ENCODE measurements at places on chromosomes 7 and 10.

GRCh38 chr10:52071814-52072213 lies 242.3 kb upstream of the DKK1 start:
- DNase-seq = no peak

- DNase-seq = no peak
Measured at GRCh38 chr7:672891-673290, 53.6 kb upstream of the DNAAF5 start.

- no peak for DNase-seq
Measured at GRCh38 chr10:101065481-101066145, 3.8 kb downstream of the KAZALD1 start.

GRCh38 chr10:9898633-9899395 lies 1118.9 kb upstream of the CELF2 start:
- DNase-seq = no peak

GRCh38 chr10:102799691-102800471 lies 37.3 kb downstream of the CYP17A1 start:
- DNase-seq = no peak

DNA sequence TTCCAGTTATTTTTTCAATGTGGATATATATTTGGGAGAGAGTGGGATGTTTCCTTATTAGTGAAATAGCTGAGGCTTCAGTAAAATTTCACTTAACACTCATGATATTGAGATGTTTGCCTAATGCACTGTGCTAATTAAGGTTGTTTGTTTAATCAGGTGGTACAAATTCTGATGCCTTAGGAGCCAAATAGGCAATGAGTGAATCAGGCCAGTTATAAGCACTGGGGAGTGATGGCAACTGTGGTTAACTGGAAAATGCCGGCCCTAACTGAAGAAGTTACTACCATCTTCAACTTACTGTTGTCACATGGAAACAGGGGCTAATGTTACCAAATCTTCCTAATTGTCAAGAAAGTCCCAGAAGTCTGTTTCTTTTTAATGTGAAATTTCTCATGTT lies 32.0 kb downstream of the VCL start:
- DNase-seq = no peak

DNA sequence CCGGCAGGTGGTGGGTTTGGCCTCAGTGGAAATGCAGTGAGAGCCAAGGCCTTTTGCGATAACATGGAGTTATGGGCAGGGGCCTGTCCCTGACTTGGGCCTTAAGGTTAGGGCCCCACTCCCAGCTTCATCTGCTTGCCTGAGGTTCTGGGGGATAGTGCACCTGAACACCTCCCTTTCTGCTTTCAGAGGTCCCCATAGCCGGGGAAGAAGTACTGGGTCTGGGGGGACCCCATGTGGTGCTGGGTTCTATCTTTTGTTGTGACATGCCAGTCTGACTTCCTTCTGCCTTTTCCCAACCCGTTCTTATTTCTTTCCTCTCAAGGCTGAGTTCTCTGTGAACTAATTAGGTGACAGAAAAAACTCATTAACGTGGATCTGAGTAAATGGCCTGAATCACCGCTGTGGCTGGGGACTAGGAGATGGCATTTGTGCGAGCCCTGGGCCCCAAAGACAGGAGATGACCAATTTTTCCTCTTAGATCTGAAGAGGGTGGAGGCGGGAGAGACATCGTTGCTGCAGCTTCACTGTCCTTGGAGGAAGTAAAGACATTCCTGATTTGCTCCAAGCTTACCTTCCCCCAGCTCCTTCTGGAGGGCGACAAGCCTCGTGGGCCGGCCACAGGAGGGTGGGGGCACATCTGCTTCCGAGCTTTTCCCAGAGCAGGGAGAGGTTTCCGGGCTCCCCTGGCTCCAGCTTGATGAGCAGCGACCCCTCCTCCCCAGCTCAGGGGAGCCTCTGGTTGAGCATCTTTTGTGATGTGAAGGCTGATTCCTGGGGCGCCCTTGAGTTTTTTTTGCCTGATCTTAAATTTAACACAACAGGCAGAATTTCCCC lies 2.0 kb downstream of the AGAP3 start:
- DNase-seq = no peak

DNA sequence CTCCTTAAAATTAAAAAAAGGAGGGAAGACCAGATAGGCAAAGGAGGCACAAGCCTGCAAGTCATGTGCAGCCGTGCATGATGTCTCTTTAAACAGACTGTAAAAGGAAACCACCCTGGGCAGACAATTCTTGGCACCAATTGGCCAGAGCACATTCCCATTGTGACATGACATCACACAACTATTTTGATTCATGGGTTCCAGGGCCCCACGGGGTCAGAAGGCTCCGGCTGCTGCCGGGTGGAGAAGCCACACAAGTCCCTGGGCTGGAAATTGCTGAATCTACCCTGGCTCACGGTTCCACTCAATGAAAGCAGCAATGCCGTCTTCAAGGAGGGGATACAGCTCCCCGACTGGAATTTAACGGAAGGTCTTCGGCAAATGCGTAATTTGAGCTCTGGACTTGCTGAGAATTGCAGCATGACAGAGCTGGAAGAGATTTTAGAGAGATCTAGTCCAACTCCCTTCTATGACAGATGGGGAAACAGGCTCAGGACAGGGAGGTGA lies 140.5 kb downstream of the PRKAG2 start:
- DNase-seq = no peak

DNA sequence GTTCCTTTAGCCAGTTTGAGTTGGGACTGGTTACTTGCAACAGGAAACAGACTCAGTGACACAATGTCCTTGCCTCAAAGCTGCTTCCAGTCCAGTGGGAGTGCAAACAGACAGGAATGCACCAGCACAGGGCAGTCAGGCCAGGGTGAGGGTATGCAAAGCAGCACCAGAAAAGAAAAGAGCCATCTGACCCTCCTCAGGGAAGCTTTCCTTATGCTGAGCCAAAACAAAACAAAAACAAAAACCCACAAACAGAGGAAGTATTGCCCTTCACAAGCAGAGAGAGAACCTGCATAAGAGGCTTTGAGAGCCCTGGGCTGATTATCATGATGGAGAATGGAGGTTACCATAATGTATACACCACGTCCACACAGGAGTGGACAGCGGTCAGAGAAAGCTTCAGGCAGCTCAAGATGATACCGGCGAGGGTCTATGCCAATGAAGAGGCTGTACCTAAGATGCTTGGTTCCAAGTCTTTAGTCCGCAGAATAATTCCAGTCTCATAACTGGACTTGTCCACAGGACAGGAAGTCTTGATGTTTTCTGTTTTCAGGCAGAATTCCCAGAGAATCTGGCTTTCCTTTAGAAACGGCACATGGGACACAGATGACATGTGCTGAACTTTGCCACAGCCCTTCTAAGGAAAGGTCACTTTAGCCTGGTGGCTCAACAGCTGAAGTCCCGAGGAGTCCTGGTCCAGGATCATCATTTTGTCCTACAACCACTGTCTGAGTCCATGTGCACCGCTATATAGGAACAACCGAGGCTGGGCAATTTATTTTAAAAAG lies 263.3 kb downstream of the TNS3 start:
- no peak for DNase-seq

DNA sequence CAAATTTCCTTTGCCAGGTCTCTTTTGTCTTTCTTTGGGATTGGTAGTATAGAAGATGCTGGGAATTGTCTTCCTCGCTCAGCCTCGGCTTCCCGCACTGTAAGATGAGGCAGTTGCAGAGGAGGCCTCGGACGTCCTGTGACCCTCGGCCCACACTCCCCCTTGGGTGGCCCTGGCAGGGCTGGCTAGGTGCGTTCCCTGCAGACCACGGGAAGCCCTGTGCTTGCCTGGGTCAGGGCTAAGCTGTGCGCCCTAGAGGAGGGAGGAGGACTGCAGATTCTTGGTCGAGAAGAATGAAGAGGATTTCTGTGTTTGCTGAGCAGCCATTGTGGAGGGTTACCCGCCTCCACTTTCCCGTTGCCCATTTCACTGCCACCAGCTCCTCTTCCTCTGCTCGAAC lies 42.8 kb downstream of the WIPI2 start:
- no peak for DNase-seq

DNA sequence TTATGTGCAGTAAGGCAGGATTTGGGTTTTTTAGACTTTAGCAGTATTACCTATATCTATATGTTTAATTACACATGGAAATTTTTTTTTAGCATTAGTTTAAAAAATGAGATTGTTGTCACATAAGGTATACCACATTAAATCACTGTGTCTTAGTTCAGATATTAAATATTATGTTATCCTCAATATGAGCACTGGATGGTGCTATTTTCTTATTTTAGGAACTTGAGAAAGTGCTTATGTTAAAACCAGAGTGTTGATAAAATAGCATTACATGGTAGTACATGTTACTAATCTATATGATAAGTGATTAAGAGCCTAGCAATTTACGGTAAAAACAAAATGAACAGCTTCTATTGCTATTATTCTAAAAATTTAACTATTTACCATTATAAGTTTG lies 28.8 kb downstream of the MIOS start:
- DNase-seq = no peak

DNA sequence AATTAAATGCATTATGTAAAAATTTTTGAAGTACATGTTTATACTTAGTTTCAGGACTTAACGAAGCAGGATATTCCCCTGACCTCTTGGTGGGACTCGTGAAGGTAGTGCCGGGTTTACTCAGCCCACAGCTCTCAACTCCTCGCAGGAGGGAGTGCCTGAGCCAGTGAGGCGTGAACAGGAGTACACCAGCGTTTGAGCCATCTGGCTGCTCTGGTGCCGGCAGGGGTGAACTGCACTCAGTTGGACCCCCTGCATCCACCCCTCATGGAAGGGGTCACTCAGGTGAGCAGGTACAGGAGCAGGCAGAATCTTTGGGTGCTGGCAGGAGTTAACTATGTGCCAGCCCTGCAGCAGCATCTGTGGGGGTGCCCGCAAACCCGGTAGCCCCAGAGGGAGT lies 625.1 kb upstream of the PCDH15 start:
- DNase-seq = no peak

DNA sequence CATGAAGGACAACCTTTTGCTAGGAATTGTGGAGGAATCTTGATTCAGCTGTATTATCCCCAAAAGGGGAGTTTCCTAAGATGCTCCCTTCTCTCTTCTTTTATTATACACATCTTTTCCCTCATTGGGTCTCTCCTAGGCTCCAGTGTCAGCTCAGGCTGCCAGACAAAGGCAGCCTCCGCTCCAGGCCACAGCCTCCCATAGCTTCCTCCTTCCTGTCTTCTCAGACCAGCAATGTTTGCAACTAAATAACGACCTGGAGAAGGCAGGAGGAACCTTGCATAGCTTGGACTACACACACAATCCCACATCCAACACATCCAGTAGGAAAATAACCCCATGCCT lies 12.3 kb downstream of the SFXN3 start:
- no peak for DNase-seq

- no peak for DNase-seq
Measured at GRCh38 chr7:17608114-17608833, 309.8 kb downstream of the AHR start.

DNA sequence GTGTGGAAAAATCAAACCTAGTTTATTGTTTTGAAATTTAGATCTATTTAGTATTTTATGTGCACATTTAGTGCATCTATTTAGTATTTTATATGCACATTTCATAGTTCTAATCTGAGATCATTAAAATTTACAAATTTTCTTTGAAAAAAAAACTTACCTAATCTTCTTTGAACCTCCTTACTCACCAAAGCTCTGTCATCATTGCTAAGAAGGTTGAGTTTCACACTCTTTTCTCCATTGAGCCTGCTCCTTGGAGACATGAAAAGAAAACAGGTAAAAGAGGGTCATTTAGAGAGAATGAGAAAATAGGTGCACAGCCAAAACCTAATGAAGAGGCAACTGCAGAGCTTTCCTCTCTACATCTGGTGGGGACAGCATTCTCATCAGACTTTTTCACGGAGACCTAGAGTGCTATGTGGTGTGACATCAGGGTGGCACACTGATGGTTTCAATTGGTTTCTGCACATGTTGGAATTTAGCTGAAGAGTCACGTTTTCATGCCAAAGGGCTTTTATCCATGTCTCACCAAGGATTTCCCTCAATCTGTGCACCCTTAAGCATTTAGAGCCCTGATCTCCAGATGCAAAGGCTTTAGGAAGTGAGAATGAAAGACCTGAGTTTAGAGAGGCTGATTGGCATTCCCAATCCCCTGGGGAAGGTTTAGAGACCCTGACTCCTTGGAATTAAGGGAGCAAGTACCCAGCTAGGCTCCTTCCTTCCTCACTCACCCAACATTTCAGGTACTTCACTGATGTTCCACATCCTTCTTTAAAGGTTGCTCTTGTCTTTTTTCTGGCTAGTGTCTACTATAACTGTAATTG lies 89.2 kb upstream of the CAPZA2 start:
- no peak for DNase-seq

- DNase-seq = peak; percentile 33
Measured at GRCh38 chr7:36723951-36724664, at the start of gene AOAH. Gene AOAH, minus strand, starts transcription at chr7:36724494. Its CDS starts 346 bp downstream, at chr7:36724148.

- no peak for DNase-seq
Measured at GRCh38 chr10:10917031-10917430, 100.6 kb upstream of the CELF2 start.

GRCh38 chr10:110216942-110217661 lies 9.7 kb downstream of the MXI1 start:
- no peak for DNase-seq

DNA sequence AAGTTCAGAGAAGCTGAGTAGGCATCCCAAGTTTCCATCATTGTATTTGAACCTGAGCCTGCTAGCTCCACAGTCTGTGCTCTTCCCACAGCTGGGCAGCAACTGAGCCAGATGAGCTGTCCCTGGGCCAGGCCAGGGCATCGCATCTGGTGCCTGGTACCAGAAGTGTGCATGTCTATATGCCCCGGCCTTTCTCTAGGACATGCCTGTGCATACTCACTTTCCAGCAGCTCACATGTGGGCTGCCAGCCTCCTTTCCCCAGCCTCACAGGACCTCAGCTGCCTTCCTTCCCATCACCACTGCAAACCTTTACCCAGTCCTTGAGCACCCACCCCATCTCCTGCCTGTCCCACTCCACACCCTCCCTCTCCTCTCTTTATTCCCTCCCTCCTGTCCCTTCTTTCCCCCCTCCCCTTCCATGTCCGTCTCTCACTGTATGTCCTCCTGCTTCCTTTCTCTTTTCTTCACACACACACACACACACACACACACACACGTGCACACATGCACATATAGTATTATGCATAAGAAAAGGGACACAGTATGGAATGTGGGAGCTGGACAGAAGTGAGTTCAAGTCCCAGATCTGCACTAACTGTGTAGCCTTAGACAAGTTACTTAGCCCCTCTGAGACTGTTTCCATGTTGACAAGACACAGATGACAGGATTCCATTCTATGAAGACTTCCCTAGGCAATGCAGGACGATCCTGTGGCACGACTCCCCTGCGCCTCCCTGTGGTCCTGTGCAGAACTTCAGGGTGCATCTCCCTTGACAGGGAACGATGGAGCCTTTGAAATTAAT lies 10.9 kb downstream of the CDHR1 start:
- peak; percentile 38 for DNase-seq

DNA sequence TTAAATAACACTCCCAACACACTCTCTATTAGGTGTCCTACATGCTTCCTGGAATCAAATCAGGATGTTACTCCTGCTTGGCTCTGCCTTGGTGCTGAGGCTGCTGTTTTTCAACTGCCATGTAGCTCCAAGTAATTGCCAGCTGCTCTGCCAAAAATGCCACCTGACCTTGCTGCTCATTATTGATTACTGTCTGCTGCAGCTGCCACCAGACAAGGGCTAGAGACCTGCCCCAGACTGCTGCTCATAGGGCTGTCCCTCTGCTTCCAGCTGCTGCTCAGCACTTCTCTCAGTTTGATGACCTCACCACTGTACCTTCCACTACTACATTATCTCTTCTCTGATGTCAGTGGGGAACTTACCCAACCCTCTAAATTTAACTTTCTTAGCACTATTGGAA lies 102.5 kb downstream of the PCLO start:
- DNase-seq = no peak

GRCh38 chr7:98831641-98832221 lies 38.1 kb downstream of the TMEM130 start:
- peak; percentile 38 for DNase-seq

GRCh38 chr7:48962821-48963505 lies 38.6 kb downstream of the CDC14C start:
- DNase-seq = no peak

Measured in stimulated activated CD4-positive, alpha-beta T cell treated with anti-CD3 and anti-CD28 coated beads, TNF-alpha, amount 100 ng/mL, for 24 hours (primary cell).